Stimulated activated CD4-positive, alpha-beta T cell treated with anti-CD3 and anti-CD28 coated beads, Interleukin-1b, Interleukin-23, amount 100 ng/mL, for 1 hour (primary cell): ENCODE measurements at places on chromosomes 3 and 15.

GRCh38 chr3:100122321-100122720 is 8.0 kb upstream of the FILIP1L start:
- no peak for DNase-seq

GRCh38 chr15:84702961-84703482 is 12.9 kb downstream of the SEC11A start:
- no peak for DNase-seq

DNA sequence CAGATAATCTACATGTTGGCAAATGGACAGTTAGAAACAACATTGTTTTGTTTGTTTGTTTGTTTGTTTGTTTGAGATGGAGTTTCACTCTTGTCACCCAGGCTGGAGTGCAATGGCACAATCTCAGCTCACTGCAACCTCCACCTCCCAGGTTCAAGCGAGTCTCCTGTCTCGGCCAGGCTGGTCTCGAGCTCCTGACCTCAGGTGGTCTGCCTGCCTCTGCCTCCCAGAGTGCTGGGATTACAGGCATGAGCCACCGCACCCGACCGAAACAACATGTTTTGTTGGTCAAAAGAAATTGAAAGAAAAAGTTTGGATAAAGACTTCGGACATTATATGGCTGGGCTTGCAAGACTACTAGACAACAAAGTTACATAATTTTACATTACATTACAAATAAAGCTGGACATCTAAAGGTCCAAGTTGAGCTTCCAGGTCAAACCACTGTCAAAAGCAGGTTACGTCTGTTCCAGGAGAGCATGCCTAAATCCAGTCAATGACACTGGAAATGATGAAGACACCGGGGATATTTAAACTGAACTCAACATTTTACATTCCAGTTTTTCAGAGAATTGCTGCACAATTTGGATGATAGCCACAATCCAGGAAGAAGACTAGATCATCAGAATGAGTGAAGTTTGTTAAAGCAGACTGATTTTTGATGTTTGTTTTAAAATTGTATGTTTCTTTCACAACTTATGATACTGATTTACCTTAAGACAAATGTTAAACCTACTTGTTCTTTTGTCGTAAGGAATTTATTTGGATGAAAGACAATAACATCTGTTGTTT is 18.6 kb downstream of the SERP1 start:
- DNase-seq = no peak

- no peak for DNase-seq
These were observed 11.0 kb downstream of the FBLN2 start for GRCh38 chr3:13559764-13560525.
